ENCODE measurements at places on chromosomes 16 and 17. TPM values are rescaled to one million over a fixed set of nuclear protein-coding genes. Genes with fewer than 3 reads are reported as not detected.

The SLC2A4 gene
- 1.9 TPM for polyA plus RNA-seq

The SSTR5 gene
- 0.87 TPM for polyA plus RNA-seq

The SDK2 gene
- under 0.01 TPM for polyA plus RNA-seq

The TNFRSF17 gene
- not detected for polyA plus RNA-seq

The CD300LG gene
- 2.0 TPM for polyA plus RNA-seq

The MAP2K6 gene
- 21.2 TPM for polyA plus RNA-seq

The SLC25A10 gene
- 79.1 TPM for polyA plus RNA-seq

The NPIPA7 gene
- polyA plus RNA-seq = 21.3 TPM

The SLFN13 gene
- 1.4 TPM for polyA plus RNA-seq

The UTP4 gene
- polyA plus RNA-seq = 25.7 TPM

The DPEP3 gene
- polyA plus RNA-seq = 0.27 TPM

The JUP gene
- polyA plus RNA-seq = 302 TPM

The TBC1D3C gene
- 3.2 TPM for polyA plus RNA-seq

The HEXD gene
- polyA plus RNA-seq = 40.8 TPM

The TBC1D28 gene
- not detected for polyA plus RNA-seq

The CDK3 gene
- 7.9 TPM for polyA plus RNA-seq

The ADAMTS18 gene
- not detected for polyA plus RNA-seq

The ZNF423 gene
- polyA plus RNA-seq = not detected

The MARVELD3 gene
- polyA plus RNA-seq = 29.5 TPM

The C17orf67 gene
- polyA plus RNA-seq = 10.5 TPM

The UTS2R gene
- polyA plus RNA-seq = not detected

The RNF43 gene
- 25.8 TPM for polyA plus RNA-seq

The TP53TG3B gene
- not detected for polyA plus RNA-seq

The RTN4RL1 gene
- not detected for polyA plus RNA-seq

The AMZ2 gene
- polyA plus RNA-seq = 29.1 TPM
